Upper lobe of right lung (tissue), 1 donor: ENCODE measurements at places on chromosomes 2 and 18.

DNA sequence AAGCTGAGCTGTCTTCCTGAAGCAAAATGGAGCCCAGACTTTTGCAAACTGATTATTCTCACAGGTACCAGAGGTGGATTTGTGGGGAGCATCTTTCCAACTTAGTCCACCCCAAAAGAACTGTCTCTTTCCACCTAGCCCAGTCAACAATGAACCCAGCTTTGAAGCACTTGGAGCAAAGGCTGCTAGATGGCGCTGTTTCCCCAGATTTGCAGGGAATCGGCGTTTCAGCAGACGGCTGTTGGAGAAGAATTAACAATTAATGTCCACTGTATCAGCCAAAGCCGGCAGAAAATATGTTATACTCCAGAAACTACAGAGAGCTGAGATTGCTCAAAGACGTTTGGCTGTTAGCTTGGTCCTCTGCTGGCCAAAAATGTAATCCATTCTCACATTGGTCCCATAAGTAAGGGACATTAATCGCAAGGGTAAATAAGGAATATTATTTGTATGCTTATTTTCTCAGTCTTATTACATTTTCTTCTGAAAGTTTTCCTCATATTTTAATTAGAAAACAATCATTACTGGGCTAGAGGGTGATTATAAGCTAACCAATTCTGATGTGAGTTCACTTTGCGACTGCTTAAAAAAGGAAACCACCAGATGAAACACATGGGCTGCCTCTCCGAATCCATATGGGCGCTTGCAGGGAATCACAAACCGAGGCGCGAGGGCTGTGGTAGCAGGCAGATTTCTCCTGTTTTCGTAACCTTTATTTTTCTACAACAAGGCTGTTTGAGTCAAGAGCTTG lies 423.8 kb upstream of the MEX3C start:
- peak; percentile 64 for DNase-seq

- DNase-seq = no peak
Measured at GRCh38 chr2:86500325-86501083, 59.3 kb downstream of the KDM3A start.

GRCh38 chr2:105869341-105869740 lies 124.6 kb downstream of the NCK2 start:
- DNase-seq = no peak

GRCh38 chr2:143476336-143477087 lies 347.3 kb downstream of the ARHGAP15 start:
- no peak for DNase-seq

- DNase-seq = no peak
Measured at GRCh38 chr2:46722142-46722541, 193.5 kb downstream of the MCFD2 start.

GRCh38 chr18:42261731-42262130 lies 306.7 kb downstream of the PIK3C3 start:
- no peak for DNase-seq

DNA sequence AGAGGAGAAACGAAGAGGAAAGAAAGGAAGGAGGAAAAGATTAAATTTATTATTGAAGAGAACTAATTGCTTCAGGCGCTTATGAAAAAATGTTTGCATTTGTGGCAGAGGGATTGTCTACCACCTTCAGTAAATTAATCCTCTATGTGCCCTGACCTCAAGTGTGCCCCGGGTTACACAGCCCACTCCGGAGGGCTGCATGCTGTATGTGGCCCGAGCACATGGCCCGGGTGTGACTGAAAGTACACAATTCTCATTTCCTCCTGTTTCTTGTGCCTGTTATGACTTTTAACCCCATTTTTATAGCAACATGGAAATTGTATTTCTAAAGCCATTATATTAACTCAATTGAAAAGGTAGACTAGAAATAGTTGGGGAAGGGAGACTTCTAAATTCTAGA lies 38.8 kb downstream of the ZEB2 start:
- DNase-seq = no peak

DNA sequence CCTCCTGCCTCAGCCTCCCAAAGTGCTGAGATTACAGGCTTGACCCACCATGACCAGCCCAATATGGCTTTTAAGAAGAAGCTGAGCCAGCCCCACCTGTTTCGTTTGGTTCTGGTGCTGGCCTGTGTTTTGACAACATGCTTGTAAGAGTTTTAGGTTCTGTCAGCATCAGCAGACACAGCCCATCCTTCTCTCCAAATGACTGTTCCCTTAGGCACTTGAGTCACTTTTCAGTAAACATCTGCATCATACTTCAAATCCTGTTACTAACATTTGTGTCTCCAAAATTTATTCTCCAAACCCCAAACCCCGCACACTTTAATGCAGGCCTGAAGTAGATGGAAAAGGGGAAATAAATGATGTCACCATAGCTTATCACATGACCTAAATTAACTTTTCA lies 1118.5 kb downstream of the TSN start:
- DNase-seq = no peak

DNA sequence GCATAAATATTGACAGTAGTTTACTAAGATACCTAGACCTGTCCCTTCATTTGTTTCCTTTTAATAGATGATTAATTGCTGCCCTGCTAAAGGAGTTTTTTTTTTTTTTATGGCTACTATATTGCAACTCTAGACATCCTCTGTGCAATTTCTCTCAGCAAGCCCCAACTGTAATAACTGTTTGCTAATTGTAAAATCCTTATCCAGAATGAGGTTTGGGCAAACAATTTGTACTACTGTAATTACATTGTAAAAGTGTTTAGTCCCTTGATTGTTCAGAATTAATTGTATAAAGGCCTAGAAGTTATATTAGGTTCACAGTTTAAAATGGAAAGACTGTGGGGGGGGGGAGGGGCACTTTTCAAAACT lies 3.7 kb upstream of the MEIS1 start:
- DNase-seq = no peak

DNA sequence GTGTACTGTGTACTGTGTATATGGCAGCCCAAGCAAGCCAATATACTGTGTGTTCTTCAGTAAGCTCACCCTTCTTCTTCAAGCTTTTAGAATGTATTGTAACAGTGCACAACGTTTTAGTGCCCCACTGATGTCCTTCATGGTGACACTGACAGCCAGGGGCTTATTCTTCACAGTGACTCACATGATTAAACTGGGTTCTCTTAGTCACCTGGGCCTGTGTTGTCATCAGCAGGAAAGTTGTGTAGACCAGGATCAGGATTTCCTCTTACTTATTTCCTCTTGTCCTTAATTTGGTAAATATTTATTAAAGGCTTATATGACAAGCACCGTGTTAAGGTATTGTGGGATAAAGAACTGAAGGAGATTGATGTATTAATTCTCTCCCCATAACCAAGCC lies 67.9 kb upstream of the THOC1 start:
- DNase-seq = no peak
